ENCODE measurements at places on chromosomes 2 and 18.

GRCh38 chr18:22698711-22699110, 234.4 kb upstream of the RBBP8 start:
- no peak for DNase-seq

- DNase-seq = no peak
Observed at GRCh38 chr2:33130544-33130943, 183.8 kb downstream of the LTBP1 start.

DNA sequence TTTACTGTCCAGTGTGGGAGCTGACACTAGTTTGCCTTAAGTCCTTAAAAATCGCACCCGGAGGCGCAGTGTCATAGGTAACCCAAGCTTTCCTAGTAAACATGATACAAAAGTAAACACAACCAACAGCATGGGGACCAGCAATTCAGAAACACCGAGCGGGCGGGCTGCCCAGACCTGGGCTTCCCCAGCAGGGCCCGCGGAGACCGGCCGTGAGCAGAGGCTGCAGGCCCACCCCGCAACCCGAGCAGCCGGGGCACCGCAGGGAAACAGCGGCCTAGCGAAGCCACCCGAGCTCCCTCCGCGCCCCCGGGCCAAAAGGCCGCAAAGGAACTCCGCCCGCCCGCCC, 296 bp downstream of the TTC21B start:
- DNase-seq = no peak

DNA sequence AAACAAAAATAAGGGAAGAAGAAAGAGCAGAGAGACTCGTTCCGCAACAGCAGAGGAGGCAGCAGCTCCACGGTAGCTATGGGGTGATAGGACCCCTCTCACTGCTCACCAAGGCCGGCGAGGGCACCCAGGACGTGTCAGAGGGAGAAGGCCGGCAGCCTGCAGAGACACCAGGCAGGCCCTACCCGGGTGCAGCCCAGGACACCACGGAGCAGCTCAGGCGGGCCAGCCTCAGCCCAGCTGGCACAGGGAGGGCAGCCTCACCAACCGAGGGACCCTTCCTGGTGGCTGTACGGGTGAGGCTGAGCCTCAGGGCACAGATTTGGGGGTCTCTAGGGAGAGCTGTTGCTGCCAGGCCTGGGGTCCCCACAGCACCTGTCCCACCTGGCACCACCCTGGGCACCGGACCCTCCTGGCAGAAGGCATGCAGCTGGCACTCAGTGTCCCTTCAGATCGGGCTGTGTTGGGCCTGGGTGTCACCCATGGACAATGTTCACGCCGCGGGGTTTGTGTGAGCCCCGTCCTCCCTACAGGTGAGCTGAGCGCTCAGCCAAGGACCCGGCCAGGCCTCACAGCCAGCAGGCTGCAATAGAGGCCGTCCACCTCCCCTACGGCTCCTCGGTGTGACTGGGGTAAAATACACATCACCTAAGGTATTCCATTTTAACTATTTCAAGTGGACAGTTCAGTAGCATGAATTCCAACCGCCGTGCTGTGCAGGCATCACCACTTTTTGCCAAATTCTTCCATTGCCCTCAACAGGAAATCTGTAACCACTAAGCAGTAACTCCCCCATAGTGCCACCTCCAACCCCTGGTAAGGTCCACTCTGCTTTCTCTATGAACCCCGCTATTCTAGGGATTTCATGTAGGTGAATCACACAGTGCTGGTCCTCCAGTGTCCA, 21.6 kb downstream of the KCNG2 start:
- DNase-seq = no peak

GRCh38 chr2:39689272-39689841, 23.6 kb downstream of the TMEM178A start:
- DNase-seq = no peak

DNA sequence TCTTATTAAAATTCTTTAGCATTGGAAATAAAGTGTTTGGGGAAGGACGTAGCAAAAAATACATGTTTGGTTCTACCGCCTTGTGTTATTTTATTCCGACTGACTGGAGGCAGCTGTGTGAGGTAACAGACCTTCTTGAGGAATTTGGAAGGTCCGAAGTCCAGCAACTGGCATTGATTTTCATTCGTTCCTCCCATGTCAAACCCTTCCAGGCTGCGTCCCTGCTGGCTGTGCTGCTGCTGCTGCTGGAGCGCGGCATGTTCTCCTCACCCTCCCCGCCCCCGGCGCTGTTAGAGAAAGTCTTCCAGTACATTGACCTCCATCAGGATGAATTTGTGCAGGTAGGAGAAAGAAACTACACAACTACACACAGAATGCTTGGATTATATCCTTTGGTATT, 21.8 kb downstream of the CNDP1 start:
- no peak for DNase-seq

- no peak for DNase-seq
Observed at GRCh38 chr18:49645196-49645595, 83.3 kb downstream of the LIPG start.

DNA sequence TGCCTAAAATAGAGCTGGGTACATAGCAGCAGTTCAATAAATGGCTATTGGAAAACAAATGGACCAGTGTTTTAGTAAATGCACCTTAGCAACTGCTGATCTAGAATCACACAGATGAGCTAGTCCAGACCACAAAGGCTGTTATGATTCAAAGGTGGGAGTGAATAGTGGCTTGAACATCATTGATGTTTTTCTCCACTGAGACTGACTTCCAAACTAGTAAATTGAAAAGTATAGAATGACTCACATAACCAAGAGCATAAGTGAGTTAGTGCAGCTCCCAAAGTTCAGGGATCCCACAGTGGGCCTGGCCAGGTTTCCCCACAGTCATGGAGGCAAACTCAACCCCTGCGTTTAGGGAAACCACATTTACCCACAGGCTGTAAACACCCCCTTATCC, 106.7 kb upstream of the YPEL5 start:
- DNase-seq = no peak

DNA sequence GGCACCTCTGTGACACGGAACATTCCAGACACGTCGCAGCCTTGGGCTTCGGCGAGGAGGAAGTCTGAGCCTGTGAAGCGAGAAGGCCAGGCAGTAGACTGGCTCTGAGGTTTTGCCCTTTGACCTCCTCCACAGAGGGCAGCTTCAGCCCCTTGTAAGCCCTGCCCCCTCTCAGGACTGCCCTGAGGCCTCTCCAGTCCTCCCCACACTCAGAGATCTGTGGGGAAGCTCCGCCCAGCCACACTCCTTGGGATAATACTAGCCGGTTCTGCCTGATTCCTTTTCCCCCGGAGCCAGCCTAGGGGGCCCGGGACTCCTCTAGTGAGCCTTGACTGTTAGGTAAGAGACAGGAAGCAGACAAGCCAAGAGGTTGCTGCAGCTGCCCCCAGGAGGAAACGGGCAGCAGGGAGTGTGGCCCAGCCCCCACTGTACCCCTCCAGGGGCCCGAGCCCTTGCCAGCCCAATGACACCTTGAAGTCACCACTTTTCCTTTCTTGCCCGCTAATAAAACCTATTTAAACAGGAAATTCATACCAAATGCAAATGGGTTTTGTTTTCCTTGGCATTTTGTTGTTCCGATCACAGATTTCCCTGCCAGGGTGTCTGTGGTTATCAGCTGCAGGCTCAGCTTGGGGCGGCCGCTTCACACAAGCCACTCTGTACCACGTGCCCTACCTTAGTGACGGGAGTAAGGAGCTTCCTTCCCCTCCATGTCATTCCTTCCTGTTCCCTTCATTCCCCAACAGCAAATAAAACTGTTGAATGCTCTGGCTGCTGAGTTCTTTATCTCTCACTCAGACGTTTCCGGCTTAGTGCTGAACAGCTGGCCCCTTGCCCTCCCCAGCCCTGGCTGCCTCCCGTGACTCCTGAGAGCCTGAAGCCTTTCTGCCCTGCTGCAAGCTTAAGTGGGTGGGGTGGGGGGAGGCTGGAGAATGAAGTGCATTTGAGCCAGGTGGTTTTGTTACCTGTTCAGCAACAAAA, 124.7 kb downstream of the CABLES1 start:
- DNase-seq = no peak

- DNase-seq = no peak
Observed at GRCh38 chr18:46385124-46385523, 271.9 kb downstream of the LOXHD1 start.

GRCh38 chr18:68439642-68440041, 275.3 kb downstream of the TMX3 start:
- DNase-seq = no peak

DNA sequence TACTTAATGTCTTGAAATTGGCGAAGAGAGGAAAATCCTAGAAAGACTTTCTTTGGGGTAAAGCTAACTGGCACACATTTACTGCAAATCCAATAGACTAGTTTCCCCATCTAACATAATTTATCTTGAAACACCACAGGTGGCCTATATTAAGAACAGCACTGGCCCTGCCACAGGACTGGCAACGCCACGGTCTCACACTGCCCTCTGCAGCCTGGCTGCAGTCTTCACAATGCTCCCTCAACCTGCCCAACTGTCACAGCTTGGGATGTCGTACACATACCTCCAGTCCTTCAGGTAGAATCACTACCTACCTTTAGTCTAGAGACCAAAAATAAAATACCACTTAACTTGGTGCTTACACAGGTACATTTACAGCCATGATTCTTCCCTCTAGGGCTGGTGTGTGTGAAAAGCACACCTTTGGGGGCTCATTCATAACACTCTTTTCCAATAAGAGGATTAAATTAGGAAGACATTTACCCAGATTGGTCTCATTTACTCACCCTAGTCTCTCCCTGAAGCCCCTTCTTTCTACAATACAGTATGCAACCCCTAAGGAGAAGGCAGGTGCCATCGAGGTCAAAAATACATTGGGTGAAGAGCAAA, 222.2 kb downstream of the C1D start:
- DNase-seq = peak; percentile 1

DNA sequence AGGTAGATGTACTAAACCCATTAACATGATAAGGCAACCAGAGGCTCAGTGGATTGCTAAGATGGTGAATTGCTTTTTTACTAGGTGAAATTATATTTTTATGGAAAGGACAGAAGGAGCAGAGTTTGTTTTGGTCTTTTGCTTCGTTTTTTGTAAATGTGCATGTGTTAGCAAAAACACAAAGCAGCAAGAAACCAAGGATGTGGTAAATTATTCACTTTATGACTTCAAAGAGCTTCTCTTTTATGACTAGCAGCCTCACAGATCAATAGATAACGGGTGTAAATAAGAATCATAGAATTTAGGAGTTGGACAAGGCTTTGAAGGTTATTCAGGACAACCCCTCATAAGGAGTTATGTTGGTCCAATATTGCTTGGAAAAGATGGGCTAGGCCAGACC, 615.0 kb downstream of the DPP10 start:
- no peak for DNase-seq

- no peak for DNase-seq
Observed at GRCh38 chr2:238965371-238966071, 117.6 kb downstream of the TWIST2 start.

- peak; percentile 17 for DNase-seq
Observed at GRCh38 chr2:180983468-180984242, 3.2 kb downstream of the UBE2E3 start.

DNA sequence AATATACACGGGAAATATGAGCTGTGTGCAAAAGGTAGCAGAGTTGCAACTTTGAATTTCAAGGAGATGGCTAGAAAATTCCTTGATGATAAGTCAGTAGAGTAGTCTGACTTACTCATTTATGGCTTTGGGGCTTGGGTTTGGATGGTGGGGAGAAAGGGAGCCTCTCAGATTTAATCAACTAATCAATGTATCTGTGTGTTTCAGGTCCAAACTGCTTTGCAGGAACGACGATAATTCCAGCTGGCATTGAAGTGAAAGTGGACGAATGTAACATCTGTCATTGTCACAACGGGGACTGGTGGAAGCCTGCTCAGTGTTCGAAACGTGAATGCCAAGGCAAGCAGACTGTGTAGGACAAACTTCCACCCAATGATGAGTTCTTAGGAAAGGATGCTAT, 164.6 kb downstream of the VWC2L start:
- DNase-seq = no peak

DNA sequence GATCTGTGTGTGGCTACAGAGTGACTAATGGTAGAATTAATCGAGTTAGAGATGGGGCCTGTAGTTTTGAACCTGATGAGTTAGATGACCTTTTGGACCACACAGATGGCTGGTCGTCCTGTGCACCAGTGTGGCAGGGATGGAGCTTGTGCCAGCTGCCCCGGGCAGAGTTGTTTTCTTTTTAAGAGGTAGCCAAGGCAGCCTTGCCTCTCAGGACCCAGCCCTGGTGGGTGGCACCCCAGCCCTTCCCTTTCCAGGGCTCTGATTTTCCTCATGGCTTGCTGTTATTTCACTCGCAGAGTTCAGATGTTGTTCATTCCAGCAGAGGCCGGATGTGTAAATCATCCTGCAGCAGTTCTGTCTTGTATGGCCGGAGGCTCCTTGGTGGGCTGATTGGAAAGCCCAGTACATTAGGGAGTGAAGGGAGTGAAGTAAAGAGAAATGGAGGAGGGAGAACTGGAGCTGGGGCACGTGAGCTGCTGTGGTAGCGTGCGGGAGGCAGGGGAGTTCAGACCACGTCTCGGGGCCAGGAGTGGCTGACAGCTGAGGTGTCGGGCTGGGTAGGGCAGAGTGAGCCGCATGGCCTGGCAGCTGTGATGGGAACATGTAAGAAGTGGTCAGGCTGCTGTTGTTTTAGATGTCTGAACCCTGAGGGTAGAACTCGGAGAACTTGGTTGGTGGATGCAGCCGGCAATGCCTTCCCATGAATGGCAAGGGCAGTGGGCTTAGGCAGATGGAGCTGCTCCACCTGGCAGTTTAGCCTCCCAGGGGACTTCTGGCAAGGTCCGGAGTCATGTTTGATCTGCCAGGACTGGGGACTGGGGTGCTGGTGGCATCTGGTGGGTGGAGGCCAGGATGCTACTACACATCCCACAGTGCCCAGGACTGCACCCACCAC, 28.8 kb downstream of the ASAP2 start:
- DNase-seq = no peak

DNA sequence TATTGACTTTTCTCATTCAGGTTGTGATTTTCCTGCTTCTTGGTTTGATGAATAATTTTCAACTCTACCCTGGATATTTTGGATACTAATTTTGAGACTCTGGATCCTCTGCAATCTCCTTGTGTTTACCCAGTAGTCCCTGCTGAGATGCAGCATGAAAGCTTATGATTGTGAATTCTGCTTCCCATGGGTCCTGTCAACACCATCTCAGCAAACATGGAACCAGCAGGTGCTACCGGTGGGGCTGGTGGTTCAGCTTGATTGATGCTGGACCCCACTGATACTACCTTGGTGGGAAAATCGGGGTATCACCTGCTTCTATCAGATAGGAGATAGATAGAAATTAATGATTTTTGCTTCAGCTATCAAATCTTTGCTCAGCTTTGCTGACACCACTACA, 81.1 kb downstream of the SOWAHC start:
- no peak for DNase-seq

DNA sequence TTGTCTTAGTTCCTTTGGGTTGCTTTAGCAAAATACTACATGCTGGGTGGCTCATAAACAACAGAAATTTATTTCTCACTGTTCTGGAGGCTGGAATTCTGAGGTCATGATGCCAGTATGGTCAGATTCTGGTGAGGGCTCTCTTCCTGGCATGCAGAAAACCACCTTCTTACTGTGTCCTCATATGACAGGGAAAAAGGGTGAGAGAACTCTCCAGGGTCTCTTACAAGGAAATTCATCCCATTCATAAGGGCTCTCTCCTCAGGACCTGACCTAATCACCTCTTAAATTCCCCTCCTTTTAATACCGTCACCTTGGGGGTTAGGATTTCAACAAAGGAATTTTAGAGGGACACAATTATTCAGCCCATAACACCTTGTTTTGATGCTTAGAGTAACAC, 243.1 kb upstream of the TNP1 start:
- DNase-seq = no peak

GRCh38 chr2:76506538-76506937, 795.8 kb upstream of the GCFC2 start:
- DNase-seq = no peak

Data from effector memory CD8-positive, alpha-beta T cell (primary cell).